ENCODE measurements at places on chromosomes 4 and X.
A peak's percentile ranks its signal among the peaks of the same experiment; 100 is the strongest.

DNA sequence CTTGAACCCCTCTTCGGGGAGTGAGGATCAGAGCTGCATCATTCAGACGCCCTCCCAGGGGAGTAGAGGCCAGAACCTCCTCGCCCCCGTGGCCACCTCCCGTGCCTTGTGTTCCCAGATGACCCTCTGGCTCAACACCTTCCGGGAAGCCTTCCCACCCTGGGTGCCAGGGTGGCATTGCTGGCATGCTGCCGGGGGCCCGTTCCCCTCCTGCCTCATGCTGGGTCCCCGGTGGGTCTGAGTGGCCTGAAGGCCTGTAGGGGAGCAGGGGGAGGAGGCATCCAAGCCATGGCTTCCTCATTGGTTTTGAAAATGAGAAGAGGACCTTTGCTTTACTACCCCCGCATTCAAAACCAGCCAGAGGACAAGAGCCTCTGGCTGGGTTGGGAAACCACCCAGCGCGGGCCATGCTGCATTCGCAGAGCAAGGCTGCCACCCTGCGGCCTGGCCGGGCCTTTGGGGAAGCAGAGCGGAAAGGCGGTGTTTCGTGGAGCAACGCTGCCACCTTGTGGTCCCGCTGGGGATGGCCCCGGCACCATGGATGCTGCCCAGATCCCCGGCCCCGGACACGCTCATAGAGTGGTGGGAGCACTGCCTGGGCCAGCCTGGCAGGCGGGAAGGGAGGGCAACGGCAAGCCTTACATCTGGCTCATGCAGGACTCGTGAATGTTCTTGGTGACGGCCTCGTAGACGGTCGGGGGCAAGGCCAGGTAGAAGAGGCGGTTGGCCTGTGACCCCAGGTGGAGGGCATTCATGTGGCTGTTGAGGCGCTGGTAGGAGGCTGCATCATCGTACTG is 11.9 kb downstream of the G6PD start:
- peak; percentile 69 for DNase-seq

DNA sequence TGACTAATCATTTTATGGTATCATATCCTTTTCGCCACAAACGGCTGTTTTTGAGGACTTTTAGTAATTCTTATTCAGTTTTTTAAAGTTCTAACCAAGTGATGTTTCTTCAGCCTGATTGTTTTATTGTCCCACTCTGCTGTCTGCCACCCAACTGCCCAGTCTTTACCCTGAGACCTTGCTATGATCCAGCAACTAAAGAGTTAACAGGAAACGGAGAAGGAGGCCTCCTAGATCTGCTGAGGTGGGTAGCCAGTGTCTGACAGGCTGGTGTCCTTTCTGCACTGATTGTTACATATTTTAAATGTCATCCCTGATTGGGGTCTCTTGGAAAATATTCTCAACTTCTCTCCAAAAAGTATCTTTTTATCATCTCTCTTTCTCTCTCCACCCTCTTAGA is 7.9 kb upstream of the TMEM150C start:
- DNase-seq, result no peak

- DNase-seq, result no peak
Measured at GRCh38 chrX:114800719-114801118, 216.7 kb downstream of the IL13RA2 start.

DNA sequence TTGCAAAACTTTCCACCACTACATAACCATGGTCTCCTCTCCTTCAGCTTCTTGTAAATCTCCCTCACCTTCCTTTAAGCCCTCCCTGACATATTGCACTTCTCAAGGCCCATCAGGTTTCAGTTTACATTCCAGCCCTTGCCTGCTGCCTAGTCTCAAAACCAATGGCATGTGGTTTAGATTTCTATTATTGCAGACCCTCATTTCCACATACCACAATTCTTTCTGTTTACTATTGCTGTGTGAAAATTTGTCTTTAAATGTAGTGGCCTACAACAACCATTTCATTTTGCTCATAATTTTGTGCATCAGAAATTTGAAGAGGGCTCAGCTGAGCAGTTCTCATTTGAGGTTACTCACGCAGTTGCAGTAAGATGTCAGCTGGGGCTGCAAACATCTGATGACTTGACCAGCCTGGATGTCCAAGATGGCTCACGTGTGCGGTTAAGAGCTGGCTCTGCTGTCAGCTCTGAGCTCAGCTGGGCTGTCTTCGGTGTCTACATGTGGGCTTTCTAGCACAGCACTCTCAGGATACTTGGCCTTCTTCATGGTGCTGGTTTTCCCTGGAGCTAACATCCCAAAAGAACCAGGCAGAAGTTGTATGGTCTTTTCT is 29.9 kb upstream of the SOD3 start:
- DNase-seq, result no peak

DNA sequence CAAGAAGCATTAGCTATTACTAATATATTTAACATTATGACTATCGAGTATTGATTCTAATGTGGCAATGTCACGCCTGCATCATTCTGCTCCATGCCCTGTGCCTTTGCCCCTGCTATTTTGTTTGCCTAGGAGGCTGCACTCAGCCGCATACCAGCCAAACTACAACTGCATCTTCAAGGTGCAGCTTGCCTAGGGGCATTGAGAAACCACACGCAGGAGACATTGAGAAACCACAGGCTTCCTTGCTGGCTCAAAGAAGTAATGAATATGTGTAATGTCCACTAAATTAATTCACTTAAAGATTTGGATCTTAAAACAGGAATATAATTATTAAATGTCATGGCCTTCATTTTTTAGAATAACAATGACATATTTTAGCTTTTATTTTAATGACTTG is 683.6 kb upstream of the TENM3 start:
- no peak for DNase-seq

All from stimulated activated CD4-positive, alpha-beta T cell treated with anti-CD3 and anti-CD28 coated beads, Interleukin-1b, Interleukin-23, amount 100 ng/mL, for 1 hour (primary cell).